Stimulated activated CD4-positive, alpha-beta T cell treated with anti-CD3 and anti-CD28 coated beads, TNF-alpha, amount 100 ng/mL, for 1 hour (primary cell): ENCODE measurements at places on chromosomes 2 and 18.

DNA sequence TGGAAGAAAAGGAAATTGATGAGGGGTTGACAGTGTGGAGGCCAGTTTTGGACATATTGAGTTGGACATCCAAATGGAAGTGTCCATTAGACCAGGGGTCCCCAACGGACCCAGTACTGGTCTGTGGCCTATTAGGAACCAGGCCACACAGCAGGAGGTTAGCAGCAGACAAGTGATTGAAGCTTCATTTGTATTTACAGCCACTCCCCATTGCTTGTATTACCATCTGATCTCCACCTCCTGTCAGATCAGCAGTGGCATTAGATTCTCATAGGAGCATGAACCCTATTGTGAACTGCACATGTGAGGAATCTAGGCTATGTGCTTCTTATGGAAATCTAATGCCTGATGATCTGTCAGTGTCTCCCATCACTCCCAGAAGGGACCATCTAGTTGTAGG, 99.1 kb downstream of the MTX2 start:
- no peak for DNase-seq

- no peak for DNase-seq
Observed at GRCh38 chr2:207284556-207285472, 119.1 kb upstream of the KLF7 start.

GRCh38 chr18:427005-427404, 73.5 kb downstream of the COLEC12 start:
- no peak for DNase-seq

GRCh38 chr18:57497372-57498294, 62.5 kb downstream of the ONECUT2 start:
- no peak for DNase-seq

DNA sequence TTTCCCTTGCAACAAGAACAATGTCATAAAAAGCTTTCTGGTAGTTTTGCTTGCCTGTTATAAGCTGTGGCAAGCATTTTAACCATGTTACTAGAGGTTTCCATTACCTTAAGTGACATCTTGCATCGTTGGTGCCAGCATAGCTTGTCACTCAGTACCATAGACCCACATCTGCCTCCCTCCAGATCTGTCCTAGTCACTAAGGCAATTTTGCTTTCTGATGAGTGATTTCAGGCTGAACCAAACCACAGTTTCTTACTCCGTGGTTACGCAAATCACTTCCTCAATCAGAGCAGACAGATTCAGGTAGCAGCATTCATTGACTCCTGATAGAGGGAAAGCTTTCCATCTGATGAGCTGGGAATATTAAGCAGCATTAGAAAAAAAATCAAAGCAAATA, 1057.5 kb upstream of the FAM98A start:
- DNase-seq: no peak

GRCh38 chr2:176936410-176936809, 276.2 kb upstream of the HNRNPA3 start:
- no peak for DNase-seq

DNA sequence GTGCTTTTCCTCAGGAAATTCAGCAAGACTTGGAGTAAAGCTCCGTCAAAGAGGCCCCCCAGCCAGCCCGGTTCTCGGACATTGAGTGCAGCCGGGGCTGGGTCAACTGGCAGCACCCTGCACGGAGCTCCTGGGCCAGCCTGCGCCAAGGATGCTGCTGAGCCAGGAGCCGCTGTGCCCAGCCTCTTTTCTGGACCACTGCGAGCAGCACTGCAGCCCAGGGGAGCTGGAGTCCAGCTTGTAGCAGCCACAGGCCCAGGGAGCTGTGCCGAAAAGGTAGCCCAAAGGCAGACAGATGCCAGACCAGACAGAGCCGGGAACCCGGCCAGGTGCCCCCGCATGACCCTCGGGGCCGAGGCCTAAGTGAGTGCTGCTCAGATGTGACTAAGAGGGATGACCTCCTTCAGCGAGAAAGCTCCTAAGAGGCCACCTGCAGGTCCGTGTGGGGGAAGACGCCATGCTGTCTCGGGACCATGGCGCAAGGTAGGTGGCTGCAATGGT, 7.3 kb downstream of the CLHC1 start:
- DNase-seq: no peak

DNA sequence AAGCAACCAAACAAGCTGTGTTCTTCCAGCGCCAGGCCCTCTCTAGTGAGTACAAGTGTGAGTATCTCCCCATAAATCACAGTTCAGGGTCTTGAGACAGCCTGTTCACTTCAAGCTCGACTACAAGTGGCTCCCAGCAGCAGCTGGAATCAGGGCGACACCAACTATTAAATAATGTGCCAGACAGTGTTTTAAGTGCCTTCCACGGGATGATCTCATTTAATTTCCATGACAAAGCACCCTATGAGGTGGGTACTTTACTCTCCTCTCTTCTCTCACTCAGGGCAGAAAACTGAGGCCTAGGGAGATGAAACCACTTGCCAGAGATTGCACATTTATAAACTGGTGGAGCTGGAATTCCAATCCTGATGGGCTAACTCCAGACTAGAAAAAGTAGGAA, 2.6 kb upstream of the FAM136A start:
- no peak for DNase-seq

DNA sequence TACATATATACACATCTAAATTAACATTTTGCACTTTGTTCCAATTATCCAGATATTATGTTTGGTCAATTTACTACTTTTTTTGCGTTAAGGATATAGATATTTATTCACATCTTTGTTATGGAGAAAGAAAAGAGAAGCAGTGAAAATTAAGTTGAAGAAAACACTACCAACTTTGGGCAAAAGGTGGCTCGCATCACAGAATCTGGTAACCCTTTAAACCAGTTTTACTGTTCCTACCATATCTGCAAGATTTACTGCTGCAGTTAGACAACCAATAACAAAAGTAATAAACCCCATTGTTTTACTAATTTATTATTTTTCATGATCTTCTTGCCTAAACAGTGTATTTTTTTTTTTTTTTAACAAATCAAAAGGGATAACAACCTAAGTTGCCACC, 53.6 kb downstream of the SMAD2 start:
- DNase-seq: no peak

GRCh38 chr2:53785366-53785765, 1.4 kb downstream of the ASB3 start:
- DNase-seq: no peak

DNA sequence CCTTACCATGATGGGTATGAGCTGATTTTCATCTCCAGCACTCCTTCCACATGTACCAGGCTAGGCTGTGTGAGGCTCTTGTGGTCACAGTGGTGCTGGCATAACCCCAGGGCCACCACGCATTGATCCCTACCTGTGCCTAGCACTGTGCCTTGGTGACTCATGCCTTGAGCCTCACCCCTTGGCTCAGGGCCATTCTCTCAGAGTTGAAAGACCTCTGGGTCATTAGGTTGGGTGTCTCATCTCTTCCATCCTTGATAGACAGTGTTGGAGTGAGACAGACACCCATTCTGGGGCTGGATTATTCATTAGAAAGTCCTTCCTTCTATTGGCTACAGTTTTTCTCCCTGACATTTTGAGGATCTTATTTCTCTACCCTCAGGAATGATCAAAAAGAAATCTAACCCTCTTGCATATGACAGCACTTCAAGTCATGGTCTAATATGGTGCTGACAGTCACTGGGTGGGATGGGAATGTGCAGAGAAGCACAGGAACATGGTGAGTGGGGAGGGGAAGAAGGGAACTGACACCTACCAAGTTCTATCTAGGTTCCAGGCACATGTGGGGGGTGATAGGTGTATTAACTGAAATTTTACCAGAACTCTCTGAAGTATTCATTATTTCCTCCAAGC, 41.3 kb downstream of the DYSF start:
- DNase-seq: no peak

- DNase-seq: no peak
Observed at GRCh38 chr2:236166796-236167296, 1.3 kb downstream of the GBX2 start.

DNA sequence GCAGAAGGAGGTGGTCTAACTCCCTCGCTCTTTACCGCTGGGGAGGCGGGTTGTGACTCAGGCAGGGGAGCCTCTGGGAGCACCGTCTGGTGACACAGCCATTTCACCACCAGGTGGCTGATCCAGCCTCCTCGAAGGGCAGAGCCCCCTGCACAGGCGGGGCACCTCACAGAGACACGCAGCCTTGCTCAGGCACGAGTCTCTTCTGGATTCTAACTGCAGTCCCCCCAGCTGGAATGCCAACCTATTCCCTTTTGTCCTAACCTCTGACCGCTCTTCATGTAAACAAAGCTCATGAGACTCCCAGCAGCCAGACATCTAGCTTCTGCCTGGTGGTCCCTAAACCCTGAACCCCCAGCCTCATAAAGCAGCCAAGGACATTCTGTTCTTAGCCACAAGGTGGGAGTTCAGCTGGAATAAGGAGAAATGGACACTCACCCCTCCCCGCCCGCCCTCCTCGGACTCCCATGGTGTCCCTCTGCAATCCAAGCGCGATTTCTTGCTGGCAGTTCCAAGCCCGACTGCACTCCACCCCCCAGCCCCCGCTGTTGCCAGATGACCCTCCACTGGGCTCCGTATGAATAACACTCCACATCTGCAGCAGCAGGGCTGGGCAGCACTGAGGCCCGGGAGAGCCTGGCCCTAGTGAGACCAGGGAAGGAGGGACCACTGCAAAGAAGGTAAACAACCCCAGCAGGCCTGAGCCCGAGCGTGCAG, 84.3 kb downstream of the TNS1 start:
- no peak for DNase-seq

- no peak for DNase-seq
Observed at GRCh38 chr2:195532628-195533271, 124.3 kb upstream of the SLC39A10 start.

DNA sequence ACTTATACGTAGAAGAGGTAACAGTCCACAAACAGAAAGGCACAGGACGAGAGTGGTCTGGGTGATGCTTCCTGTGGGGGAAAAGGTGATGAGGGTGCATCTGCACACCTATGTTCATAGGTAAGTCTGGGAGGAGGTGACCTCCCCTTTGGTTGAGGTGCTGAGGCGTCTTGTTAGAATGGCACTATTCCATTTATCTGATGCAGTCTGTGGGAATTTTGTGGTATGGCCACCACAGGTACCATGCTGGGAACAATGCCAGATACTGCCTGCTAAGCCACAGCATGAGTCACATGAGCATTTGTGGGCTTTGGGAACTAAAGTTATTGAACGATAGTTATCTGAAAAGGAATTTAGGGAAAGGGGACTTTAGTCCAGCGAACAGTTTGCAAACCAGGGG, 27.9 kb downstream of the IL37 start:
- no peak for DNase-seq

DNA sequence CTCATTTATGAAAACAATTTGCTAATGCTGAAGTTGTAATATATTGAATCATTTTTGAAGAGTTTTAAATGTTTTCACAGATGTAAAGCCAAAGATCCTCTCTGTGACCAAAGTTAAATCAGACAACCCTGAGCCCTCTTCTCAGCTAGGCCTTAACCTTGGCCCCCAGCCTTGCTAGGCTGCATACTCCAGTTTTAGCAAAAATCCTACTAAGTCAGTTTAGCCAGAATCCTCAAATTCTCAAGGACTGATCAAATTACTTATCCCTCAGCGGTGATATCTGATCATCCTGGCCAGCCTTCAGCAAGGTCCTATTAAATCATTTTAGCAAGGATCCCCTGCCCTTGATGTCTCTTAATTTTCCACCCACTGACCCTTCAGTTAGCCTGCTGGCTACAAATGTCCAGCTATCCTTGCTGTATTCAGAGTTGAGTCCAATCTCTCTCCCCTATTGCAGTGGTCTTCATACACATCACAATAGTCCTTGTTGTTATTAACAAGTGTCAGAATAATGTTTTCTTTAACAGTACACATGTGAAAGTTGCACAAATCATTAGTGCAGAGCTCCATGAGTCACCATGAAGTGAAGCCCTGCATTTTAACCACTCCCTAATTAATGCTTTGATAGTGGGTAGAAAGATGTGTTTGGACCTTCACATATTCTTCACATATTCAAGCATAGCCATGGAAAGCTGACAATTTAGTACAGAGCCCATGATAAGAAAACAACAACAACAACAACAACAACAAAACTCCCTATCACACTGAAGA, 206.4 kb downstream of the NBAS start:
- DNase-seq: no peak

GRCh38 chr2:233380132-233380895, 26.0 kb downstream of the DGKD start:
- no peak for DNase-seq

- DNase-seq: no peak
Observed at GRCh38 chr2:2769481-2770431, 438.7 kb upstream of the MYT1L start.

DNA sequence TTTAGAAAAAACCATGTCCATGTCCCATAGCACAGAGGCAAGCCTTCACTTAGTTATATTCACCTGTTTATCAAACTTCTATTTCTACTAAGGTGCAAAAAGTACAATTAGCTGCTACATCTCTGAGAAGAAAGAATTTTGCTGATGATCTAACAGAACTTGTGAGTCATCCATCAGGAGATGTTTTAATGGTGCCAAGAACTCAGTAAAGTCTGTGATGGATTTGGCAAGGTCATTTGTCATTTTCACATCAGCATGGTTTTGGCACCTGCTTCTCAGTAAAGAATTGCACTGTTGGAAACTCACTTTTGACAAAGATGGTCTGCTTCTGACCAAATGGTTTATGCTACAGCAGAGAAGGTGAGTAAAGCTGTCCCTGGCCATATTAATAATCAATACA, 195.7 kb upstream of the TMEFF2 start:
- no peak for DNase-seq

GRCh38 chr2:200223205-200223784, 83.2 kb upstream of the SPATS2L start:
- DNase-seq: no peak

DNA sequence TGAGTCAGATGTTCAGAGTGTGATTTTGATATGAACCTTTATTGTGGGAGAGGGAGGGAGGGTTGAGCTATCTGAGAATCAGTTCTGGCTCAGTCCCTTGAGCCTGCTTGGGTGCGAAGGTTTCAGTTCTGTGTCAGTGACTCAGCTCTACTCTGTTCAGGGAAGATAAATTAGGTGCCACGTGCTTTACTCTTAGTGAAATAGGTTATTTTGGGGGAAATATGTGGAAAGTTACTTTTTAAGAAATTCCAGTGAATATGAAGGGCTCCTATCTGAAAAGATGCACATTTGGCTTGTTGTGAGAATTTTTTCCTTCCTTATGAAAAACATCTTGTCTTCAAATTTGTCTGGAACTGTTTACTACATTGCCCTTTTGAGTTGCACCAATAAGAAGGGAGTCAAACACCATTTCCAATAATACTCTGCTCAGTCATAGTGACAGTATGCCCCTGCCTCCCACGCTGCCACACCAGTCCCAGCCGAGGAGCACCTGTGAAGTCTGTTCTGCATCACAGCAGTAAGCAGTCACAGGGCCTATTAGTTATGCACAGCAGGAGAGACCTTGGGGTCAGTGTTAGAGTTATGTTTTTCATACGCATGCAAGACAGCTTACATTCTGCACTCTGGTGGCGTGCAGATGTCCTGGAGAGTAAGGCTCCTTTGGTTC, 32.8 kb upstream of the DNAH7 start:
- no peak for DNase-seq

GRCh38 chr2:222284466-222284865, 14.3 kb downstream of the PAX3 start:
- DNase-seq: no peak

DNA sequence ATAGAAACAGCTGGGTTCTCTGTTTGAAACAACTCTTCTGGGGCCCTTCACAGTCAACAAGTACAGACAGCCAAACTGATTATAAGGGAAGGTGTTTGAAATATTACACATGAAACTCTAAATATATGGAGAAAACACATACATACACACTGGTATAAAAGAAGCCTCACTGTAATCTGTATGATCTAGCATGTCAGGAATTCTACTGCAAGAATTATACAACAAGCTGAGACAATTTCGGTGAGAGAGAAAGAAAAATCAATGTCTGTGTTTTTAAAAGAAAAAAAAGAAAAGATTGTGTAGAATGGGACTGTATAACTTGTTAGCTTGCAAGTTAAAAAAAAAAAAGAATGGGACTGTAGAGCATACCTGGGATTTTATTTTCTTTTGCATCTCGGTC, 26.3 kb downstream of the IRS1 start:
- no peak for DNase-seq
